ENCODE measurements at places on chromosomes 5 and 9. TPM values are rescaled to one million over a fixed set of nuclear protein-coding genes. Genes with fewer than 3 reads are reported as not detected.

CCDC183 gene
- total RNA-seq = 0.18 TPM

SLC36A2 gene
- total RNA-seq = not detected

LHX6 gene
- total RNA-seq = 1.8 TPM

APBA1 gene
- total RNA-seq = 14.3 TPM

RANBP6 gene
- total RNA-seq = 8.5 TPM

DMGDH gene
- total RNA-seq = 4.9 TPM

CEP78 gene
- 6.0 TPM for total RNA-seq

SLC46A2 gene
- not detected for total RNA-seq

PRELID2 gene
- 2.9 TPM for total RNA-seq

TMEM174 gene
- total RNA-seq = not detected

CTSV gene
- 2.4 TPM for total RNA-seq

GPR150 gene
- total RNA-seq = 0.54 TPM

SEMA5A gene
- total RNA-seq = 95.6 TPM

BRINP1 gene
- total RNA-seq = not detected

TMC1 gene
- not detected for total RNA-seq

RNF20 gene
- 15.1 TPM for total RNA-seq

ZNG1E gene
- total RNA-seq = 22.9 TPM

RAD50 gene
- total RNA-seq = 8.6 TPM

IL13 gene
- total RNA-seq = not detected

WDR38 gene
- total RNA-seq = not detected

CDH18 gene
- total RNA-seq = not detected

AIF1L gene
- total RNA-seq = not detected

PLPP7 gene
- total RNA-seq = 15.7 TPM

ELOVL7 gene
- total RNA-seq = 0.16 TPM

ATP10B gene
- not detected for total RNA-seq

FBP2 gene
- not detected for total RNA-seq

DAP gene
- total RNA-seq = 33.2 TPM

PCDHB9 gene
- not detected for total RNA-seq

PCDHGA2 gene
- total RNA-seq = 5.8 TPM

NR5A1 gene
- total RNA-seq = not detected

PHF19 gene
- total RNA-seq = 9.6 TPM

DMRT3 gene
- not detected for total RNA-seq

DPM2 gene
- total RNA-seq = 15.6 TPM

ANKRD31 gene
- 0.54 TPM for total RNA-seq

FAM81B gene
- not detected for total RNA-seq

IL9 gene
- total RNA-seq = not detected

MARCHF3 gene
- total RNA-seq = 9.0 TPM

All from cardiac atrium fibroblast (primary cell).